ENCODE measurements at places on chromosomes 2 and 18.
A peak's percentile ranks its signal among the peaks of the same experiment; 100 is the strongest.

DNA sequence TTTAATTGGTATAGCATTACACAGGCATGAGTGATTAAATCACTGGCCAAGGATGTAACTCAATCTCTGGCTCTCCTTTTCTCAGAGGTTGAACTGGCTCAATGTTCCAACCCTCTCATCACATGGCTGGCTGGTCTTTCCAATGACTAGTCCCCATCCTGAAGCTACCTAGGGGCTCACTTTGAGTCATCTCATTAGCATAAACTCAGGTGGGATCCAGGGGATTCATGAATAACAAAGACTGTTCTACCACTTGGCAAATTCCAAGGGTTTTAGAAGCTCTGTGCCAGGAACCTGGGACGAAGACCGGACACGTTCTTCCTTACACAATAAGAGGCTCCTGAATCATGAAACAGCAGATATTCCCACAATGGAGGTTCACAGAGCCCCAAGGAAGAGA lies 145.0 kb upstream of the SPATS2L start:
- DNase-seq = no peak

DNA sequence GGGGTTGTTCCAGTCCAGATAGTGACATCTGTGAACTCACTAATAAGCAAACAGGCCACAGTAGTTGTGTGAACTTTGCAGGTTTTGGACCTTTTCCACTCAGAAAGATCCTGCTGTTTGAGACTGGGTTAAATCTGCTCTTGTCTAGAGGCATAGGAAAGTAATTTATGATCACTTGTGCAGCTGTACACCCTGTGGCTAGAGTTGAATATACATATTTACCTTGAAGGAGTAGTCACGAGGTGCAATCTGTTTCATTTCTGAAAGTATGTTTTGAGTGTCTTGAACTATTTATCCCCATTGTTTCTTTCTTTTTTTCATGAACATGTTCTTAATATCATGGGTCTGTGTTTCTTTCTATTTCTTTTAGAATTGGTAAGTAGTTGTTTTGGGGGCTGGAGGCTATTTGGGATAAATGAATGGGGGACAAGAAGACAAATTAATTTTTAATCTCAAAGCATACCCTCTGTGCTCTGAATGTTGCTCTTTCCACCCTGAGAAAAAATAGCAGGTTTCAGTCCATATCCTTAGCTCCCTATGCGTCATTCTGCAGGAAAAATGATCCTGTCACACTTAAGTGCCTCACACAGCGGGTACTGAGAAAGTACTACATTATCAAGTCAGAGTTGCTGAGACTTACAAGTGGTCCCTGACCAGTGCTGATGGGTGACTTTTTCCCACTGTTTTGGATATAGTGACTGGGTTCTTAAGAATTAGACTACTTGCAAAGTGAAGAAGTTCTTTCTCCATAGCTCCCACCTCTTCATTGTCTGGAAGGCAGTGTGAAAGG lies 28.2 kb downstream of the DCC start:
- DNase-seq = no peak

GRCh38 chr18:7980136-7980535 lies 413.0 kb downstream of the PTPRM start:
- no peak for DNase-seq

DNA sequence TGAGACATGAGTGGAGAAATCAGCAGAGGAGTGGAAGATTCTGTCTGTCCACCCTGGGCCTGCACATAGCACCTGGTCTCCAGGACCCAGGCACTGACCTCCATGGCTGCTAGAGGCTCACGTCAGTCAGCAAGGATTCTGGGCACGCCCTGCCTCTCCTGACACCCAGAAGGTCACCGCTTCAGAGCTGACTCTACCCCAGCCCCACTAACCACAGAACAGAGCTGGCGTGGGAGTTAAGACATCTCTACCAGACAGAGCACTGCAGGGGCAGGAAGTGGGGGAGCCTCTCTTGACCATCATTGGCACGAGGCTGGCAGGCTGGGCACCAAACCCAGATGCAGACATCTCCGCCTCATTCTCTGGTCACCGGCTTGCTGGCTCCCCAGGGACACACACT lies 3.0 kb downstream of the ADCY3 start:
- no peak for DNase-seq

DNA sequence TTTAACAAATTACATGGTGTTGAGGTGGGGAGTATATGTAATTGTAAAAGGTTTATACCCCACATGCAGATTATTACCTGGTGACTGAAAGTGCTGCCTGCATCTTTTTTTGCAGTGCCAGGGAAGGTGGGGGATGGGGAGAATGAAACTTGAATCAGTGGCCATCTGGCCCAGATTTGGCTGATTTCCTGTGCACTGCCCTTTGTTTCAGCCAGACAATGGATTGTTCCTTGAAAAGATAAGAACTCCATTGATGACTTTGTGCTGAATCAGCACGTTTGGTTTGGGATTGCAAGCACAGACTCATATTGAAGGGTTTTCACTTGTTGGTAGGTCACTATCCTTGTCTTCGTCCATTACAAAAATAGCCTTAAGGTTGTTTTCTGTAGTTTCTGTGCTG lies 20.9 kb downstream of the GREB1L start:
- DNase-seq = no peak

DNA sequence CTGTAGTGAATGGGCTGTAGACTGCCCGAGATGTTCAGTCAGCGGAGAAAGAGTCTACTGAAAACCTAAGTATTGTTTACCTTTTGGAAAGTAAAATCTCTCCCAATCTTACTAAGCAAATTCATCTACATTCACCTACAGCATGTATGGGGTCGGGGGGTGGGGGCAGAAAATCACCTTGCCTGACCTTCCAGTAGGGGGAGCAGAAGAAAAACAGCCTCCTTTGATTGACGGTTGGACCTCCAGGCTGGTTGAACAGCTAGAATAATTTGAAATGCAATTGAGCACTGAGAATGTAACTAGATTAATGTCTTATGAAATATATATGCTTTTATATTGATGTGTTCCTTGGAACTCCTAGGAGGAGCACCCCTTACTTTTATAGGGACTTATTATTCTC lies 10.0 kb downstream of the LRATD1 start:
- DNase-seq = no peak

GRCh38 chr2:101026923-101027469 lies 24.9 kb downstream of the RPL31 start:
- no peak for DNase-seq

DNA sequence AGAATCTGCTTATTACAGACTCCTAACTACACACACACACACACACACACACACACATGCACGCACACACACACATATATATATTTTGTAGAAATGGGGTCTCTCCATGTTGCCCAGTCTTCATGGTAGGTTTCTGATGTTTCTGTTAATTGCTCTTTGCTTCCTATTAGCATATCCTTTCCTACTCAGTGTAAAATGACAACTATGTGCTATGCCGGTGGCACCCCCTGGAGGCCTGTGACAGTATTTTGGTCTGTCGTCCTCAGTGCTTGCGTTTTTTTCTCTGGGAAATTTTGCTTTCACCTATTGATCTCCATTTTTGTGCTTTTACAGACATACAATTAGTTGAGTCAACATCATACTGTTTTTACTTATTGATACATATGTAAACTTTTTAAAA lies 322.1 kb downstream of the LRRTM1 start:
- no peak for DNase-seq

DNA sequence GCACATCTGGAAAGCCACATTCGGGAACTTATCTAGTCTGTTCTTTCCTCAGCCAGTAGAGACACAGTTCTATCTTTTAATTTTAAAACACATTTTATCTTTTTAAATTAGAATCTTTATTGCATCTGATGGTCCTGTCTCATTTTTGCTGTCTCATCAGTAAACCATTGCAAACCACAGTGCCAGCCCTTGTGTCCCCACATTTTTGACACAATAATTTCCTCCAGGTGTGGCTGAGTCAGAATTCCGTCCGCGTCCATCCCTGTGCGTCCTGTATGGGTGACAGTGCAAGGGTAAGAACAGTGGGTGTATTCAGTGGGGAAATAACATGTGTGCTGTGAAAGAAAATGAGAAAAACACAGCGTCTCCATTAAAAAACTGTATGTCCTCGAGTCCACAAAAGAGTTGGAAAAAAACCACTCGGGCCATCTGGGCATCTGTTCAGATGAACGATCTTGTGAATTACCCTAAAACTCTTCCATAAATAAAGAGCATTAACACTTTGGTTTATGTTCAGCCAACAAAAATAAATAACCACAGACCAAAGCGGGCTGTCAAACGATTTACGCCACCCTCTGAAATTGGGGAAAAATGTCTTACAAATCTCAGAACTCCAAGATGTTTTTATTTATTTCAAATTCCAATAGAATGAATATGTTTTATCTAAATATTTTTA lies 137.3 kb downstream of the ZNF516 start:
- DNase-seq = no peak

DNA sequence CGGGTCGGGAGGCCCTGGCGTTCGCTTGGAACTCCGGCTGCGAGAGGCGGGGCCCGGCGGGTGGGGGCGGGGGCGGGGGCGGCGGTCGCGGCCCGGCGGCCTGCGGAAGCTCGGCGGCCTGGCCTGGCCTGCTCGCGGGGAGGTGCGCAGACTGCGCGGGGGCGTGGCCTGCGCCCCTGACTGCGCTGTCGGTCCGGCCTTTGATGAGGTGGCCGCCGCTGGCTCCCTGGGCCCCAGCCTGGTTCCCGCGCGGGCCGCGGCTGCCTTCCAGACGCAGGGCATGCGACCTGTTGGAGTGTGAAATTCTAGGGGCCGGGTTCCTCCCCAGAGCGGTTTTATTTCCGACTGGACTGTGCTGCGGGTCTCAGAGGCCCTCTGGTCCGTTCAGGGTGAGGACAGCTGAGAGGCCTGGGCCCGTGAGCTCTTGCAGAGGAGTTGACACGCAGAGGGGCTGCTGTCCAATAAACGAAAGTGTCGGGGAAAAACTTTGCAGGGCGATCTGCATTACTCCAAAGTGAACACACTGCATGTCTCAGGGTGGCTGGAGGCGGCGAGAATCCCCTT lies 629 bp downstream of the NRBP1 start:
- DNase-seq = peak; percentile 46

DNA sequence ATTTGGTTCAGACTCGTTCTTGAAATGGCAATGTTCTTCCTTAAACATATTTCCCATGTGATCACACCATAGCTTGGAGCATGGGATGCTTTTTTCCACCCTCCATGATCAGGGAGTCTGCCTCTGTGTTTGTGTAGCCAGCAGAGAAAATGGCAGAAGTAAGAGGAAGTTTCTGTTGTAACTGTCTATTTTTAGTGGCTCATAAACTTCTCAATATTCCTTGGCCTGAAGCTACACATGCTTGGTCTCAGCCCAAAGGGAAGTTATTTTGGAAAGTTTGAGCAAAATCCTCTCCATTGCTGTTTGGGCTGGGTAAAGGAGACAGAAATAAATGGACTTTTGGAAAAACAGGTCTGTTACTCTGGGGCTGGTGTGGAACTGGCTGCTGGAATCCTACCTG lies 33.4 kb upstream of the ITGA6 start:
- no peak for DNase-seq

DNA sequence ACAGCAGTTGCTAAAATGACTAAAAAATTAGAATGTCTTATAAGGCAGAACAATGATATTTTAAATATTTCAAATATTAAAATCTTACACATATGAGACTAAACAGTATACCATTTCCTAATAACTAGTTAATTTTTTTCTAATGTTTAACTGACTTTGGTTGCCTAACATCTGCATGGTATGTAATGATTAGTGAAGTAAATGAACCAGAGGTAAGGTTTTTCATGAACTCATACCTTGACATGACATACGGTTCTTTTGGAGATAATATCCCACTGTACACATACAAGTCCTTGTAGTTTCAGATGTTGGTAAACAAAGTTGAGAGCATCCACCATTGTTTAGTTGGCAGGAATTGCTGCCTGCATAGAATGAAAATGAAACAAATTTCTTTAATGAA lies 1360.2 kb downstream of the LRP1B start:
- no peak for DNase-seq

DNA sequence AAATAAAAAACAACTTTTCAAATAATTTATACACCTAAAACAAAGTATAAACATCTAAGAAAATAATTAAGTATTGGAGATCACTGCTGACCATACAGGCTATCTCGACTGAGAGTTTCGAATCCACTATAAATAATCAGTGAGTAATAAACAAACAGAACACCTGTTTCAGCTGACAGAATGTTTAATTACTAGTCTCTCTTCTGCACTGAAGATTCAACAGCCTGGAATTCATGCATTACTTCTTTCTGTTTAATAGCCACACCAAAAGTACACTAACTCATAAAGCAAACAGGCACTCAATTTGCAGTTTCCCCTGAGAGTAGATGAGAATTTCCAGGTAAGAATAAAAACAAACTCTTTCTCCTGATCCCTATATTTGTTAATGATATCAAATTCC lies 138.5 kb downstream of the RBMS1 start:
- no peak for DNase-seq

DNA sequence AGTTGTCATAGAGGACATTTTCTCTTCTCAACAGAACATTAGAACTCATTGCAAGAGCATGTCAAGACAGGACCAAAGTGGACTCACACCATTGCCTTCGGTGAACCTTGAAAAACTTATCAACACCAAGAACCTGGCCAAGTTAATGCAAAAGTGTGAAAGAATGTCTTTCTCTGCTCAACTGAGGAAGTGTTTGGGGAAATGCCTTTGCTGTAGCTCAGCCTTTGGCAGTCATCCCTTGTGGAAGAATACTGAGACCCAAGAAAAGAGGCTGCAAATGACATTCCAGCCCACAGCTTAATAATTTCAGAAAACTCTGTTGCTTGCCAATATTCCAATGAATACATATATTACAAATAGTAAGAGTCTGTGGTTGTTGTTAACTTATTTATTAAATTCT lies 728.8 kb upstream of the PIK3C3 start:
- no peak for DNase-seq

GRCh38 chr18:60188958-60189357 lies 183.6 kb downstream of the MC4R start:
- DNase-seq = no peak

GRCh38 chr2:158753641-158754611 lies 41.2 kb upstream of the DAPL1 start:
- DNase-seq = no peak

DNA sequence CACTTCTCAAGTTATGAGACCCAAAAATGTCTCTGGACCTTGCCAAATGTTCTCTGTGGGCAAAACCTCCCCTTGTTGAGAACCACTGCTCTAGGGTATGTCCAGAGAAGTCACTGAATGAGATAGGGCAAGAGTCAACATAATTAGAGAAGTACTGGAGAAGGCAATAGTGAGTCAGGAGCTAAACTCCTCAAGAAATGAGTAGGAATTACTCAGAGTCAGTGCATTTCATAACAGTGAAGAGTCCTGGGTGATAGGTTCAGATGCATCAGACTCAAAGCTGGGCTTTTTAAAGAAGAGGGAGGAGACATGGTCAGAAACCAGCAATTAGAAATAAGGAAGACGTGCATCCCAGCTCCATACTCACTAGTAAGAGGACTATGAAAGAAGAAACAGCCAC lies 38.6 kb upstream of the IHH start:
- DNase-seq = no peak

All from stimulated activated CD4-positive, alpha-beta T cell treated with anti-CD3 and anti-CD28 coated beads, TNF-alpha, amount 100 ng/mL, for 1 hour (primary cell).